Activated CD4-positive, alpha-beta T cell treated with anti-CD3 and anti-CD28 coated beads, Interleukin-2, amount 50 U/mL, for 48 hours (primary cell): ENCODE measurements at places on chromosomes 4 and X.

- DNase-seq = no peak
Observed at GRCh38 chrX:10039821-10040793, 72.9 kb downstream of the CLDN34 start.

DNA sequence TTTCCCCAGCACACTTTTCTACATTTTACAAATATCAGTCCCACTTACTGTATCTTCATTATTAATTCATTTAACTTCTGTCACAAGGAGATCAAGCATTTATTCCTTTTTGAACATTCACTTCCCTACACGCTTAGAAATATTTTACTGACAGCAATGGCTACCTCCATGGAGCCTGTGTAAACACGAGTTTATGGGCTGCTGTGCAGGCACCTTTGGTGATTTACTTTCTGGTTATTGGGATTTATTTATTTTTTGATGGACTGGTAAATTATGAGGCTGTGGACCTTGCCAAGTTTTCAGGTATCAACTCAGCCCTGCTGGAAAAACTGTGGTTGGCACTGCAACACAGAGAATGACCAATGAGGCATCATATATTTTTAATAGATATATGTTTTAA lies 45.4 kb upstream of the PAQR3 start:
- no peak for DNase-seq

DNA sequence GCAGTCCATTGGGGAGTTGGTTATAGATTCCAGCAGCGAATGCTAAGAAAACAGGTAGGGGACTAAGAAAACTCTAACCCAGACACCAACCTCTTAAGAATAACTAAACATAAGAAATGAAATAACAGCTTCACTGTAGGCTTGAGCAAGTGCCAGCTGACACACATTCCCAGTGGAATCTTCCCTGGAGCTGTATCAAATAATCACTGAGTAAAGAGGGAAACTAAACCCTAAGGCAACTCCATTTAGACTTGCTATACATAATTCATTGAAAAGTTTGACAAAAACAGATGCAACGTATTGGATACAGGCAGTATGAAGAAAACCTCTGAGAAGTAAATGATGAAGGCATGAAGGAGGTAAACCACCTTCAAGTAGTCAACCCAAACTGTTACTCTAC lies 293.5 kb downstream of the OPHN1 start:
- DNase-seq = no peak

DNA sequence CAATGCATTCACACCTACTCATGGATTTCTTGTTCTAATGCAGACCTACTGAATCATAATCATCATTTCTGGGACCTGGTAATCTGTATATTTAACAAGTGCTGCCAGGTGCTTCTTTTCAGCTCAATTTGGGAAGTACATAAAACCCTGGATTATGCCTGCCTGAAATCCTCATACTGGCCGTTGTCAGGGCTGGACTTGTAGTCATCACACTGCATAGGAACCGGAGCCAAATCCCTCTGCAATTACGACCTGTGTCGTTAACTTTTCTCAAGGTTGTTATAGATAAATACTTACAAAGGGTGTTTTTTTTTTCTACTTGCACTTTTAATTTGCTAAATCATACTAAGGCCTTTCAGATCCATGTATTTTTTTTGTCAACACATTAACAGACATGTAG lies 294.9 kb upstream of the PRPS2 start:
- DNase-seq = no peak

DNA sequence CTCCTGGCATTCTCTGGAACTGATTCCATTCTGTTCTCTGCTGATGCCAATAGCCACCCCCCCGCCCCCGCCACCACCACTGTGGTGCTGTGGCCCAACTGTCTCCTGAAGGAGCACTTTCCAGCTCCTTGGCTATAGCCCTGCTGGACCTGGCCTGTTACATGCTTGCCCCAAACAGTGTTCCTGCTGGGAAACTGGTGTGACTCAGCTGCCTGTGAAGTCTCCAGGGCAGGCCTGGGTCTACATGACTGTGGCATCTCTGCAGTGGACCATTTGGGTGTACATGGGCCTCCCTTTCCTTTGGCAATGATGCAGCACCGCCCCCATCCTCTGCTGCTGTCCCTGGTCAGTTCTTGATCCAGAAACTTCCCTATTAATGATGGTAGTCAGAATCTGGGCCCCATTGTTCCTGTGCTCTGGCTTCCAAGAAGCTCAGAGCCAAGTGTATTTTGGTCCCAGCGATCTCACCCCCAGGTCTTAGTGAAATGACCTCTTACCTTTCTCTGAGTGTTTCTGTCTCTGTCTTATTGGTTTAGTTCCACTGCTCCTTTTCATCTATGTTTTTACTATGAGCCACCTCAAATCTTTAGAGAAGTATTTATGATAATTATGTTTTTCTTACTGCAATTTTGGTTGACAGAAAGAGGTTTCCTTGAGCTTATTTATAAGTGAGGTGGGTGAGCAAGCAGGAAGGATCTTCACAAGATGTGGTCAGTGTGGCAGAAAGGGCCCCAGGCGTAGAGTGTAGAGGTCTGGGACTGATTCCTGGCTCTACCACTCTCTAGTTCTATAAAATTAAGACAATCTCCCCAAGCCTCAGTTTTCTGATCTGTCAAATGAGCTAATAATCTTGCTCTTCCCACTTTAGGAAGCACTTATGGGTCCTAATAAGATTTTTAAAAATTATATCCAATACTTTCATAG lies 210.7 kb upstream of the EOLA2 start:
- no peak for DNase-seq

GRCh38 chr4:34492414-34492813 lies 1751.9 kb downstream of the ARAP2 start:
- no peak for DNase-seq

GRCh38 chr4:52657292-52657617 lies 1.8 kb downstream of the USP46 start:
- no peak for DNase-seq

DNA sequence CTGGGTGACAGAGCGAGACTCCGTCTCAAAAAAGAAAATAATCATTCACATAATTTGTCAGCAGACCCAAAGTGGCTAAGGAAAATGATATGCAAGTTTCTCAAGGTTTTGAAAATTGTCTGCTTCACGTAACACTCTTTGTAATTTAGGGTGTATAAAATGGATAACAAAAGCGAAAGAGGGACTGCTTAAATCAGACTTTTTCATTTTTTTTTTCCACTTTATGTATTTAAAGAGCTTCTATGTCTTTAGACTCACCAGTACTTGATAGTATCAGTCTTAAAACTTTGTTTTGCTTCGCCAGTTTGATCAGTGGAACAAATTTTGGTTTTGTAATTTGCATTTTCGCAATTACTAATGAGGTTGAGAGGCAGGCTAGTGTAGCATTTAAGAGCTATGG lies 34.6 kb downstream of the USP9X start:
- no peak for DNase-seq

- DNase-seq = no peak
Observed at GRCh38 chrX:31832263-31832662, 760.4 kb upstream of the FTHL17 start.

GRCh38 chr4:159201168-159201567 lies 98.3 kb downstream of the RAPGEF2 start:
- DNase-seq = no peak
